Cardiac fibroblast (primary cell): ENCODE measurements at places on chromosomes 16 and 17.

DNA sequence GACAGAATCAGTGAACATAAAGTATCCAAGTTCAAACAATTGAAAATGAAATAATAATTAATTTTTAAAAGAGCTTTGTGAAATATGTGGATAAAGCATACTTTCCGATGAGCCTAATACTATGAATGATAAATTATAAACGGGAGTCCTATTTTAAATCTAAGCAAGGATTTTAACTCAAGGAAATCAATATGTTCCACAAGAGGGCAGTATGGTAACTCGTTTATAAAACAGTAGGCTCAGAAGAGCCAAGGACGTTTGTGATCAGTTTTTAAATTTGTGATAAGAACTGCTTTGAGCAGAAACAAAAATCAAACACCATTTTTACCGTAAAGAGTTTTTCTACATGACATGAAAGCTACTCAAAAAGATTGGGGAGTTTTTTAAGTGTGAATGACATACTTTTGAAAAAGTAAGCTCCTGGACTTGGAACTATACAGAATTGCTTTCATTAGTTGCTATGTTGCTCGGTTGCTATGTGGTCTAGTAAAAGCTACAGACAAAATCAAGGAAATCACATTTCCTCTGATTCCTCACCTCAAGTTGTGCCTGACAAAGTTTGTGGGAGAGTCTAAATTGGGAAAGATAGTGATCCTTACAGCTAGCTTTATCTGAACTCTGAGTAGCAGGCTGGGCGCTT is 11.8 kb upstream of the TEKT1 start:
- peak; percentile 68 for DNase-seq

DNA sequence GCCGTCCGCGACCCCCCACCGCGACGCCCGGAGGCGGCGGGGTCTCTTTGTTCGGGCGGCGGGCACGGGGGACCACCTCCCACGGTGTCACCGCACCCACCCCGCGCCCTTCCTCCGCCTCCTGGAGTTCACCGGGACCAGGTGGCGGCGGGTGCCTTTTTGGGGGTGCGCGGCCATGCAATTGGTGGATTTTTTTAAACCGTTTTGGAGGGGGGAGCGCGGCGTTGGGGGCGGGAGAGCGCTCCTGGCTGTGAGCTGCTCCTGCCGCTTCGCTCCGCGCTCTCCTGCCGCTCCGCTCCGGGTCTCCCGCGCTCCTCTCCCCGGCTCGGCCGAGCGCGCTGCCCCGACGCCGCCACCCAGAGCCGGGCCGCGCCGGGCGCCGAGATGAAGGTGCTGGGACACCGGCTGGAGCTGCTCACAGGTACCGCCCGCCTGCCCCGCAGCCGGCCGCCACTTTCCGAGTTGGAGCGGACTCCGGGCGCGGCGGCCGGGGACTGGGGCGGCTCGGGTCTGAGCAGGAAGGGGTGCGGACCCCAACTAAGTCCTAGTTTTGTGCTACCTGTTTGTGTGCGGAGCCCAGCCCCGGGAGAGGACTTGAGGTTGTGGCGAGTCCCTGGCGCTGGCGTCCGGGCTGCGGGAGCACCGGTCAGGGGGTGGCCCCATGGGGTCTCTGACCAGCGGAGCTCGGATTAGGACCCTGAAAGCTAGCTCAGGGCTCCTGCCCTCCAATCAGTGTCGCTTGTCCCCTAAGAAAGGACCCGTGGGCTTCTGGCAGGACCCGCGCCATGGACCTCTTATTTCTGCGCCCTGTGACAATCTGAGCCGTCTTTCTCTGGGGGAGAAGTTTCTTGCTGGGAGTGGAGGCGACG is 35.7 kb upstream of the NDRG4 start:
- no peak for DNase-seq

DNA sequence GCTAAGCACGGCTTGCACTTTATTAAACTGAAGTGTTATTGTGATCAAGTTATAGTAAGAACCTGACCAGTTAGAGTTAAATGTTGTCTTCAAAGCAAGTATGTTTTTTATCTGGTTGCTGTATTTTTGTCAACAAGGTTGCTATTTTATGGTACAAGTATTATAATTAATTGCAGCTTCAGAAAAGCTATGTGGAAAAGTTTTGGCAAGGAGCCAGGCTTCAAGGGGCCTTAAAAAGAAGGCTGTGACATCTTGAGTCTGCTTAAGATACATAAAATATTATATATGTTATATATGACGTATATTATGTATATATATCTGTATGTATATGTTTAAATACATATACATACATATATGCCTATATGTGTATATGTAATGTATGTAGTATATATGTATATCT is 1461.2 kb upstream of the CDH8 start:
- DNase-seq, result no peak

- no peak for DNase-seq
Measured at GRCh38 chr17:37729905-37730304, 15.0 kb downstream of the HNF1B start.

GRCh38 chr17:77375917-77376651 is 235.3 kb downstream of the SEC14L1 start:
- DNase-seq, result peak; percentile 85
